ENCODE measurements at places on chromosomes 1 and 21. TPM values are rescaled to one million over a fixed set of nuclear protein-coding genes. Genes with fewer than 3 reads are reported as not detected.

OLIG1 gene
- total RNA-seq = not detected

LZIC gene
- 22.7 TPM for total RNA-seq

LHX4 gene
- total RNA-seq = not detected

GRCh38 chr1:187911820-187912219 is 1083.1 kb downstream of the PLA2G4A start:
- H3K36me3 ChIP-seq = no peaks in the 10 kb centered on the region
- no peak overlapping the region for H3K4me3 ChIP-seq
- no peaks in the 10 kb centered on the region for H3K27me3 ChIP-seq
- H3K27ac ChIP-seq = no peak overlapping the region
- no peak for DNase-seq

GRCh38 chr1:239616673-239617072 is 230.3 kb downstream of the CHRM3 start:
- H3K4me1 ChIP-seq = no peaks in the 10 kb centered on the region
- no peak overlapping the region for H3K27ac ChIP-seq
